ENCODE measurements at places on chromosomes 5 and 9.
A peak's percentile ranks its signal among the peaks of the same experiment; 100 is the strongest.

GRCh38 chr9:105670775-105671174, 8.5 kb downstream of the TAL2 start:
- no peak for DNase-seq

GRCh38 chr9:89278997-89279739, 31.8 kb upstream of the CKS2 start:
- DNase-seq, result peak; percentile 43

GRCh38 chr9:125594223-125594610, 112.8 kb downstream of the MAPKAP1 start:
- DNase-seq, result peak; percentile 46

DNA sequence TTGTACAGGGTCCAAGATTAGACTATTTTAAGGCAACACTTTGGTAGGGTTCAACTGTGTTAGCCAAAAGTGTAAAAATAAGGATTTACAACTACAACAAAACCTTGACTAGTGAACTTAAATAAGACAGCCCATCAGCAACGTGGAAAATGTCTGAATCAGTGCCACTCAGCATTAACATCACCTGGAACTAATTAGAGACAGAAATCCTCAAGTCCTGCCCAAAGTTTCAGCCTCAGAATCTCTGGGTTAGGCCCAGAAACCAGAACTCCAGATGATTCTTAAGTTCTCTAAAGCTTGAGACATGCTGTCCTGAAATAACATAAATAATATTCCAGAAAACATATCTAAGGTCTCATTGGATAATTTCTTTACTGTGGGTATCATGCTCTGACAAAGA, 118.6 kb downstream of the SEMA6A start:
- DNase-seq, result no peak

- no peak for DNase-seq
Measured at GRCh38 chr5:45604092-45604491, 92.1 kb downstream of the HCN1 start.

- no peak for DNase-seq
Measured at GRCh38 chr9:124758061-124758460, 13.1 kb downstream of the NR6A1 start.

GRCh38 chr5:109944461-109944860, 254.7 kb downstream of the MAN2A1 start:
- DNase-seq, result no peak

GRCh38 chr5:66307647-66308241, 163.6 kb downstream of the SREK1 start:
- peak; percentile 67 for DNase-seq

DNA sequence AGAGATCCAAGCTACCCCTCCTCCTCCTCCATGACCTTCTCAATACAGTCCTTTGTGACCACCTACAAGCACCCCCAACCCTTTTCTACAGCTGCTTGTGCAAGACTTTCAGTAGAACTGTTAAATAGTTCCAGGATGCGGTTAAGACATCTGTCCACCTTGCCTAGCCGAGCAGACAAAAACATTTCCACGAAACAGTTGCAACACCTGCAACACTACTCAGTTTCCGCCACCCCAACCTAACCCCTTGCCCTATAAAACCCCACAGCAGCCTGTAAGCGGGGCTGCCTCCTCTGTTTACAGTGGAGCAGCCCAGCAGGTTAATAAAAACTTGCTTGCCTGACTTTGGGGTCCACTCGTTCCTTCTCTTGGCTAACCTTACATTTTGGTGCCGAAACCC, 1803.5 kb upstream of the CDH6 start:
- no peak for DNase-seq

- DNase-seq, result no peak
Measured at GRCh38 chr5:77845324-77845646, 69.1 kb upstream of the TBCA start.

- peak; percentile 73 for DNase-seq
Measured at GRCh38 chr9:83598487-83598886, 24.5 kb upstream of the IDNK start.

DNA sequence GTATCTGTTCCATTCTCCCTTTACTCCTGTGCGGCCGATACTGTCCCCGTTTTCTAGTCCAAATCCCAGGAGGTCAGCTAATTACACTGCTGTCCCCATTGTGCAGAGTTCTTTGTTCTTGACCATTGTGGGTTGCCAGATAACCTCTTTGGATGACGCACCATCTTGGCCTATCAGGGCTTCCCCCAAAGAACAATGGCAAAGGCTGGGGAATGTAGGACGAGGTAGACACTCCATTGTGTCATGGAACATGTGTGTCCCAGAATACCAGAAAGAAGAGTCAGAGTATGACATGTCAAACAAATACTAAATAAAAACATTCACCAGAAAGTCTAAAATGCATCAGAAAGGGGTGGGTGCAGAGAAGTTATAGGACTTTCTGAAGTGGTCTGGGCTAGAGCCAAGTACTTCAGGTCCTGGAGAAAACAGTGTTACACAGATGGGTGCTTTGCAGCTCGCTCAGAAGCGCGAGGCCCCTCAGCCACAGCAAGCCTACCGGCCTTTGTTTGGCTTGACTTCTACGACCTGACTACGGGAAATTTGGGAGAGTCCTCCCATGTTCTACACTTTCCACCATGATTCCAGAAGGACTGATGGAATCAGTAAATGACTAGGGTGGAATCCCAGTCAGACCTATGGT, 83.2 kb upstream of the SSBP2 start:
- DNase-seq, result no peak

- DNase-seq, result no peak
Measured at GRCh38 chr5:16414861-16415260, 50.7 kb downstream of the ZNF622 start.

- DNase-seq, result no peak
Measured at GRCh38 chr5:116616876-116617275, 42.3 kb upstream of the SEMA6A start.

- DNase-seq, result no peak
Measured at GRCh38 chr5:17178373-17178675, 39.1 kb upstream of the BASP1 start.

- peak; percentile 23 for DNase-seq
Measured at GRCh38 chr5:172086194-172086975, 79.9 kb upstream of the FBXW11 start.

GRCh38 chr9:115733318-115734110, 420.1 kb upstream of the PAPPA start:
- DNase-seq, result no peak

- no peak for DNase-seq
Measured at GRCh38 chr5:83956386-83956785, 235.7 kb upstream of the HAPLN1 start.

GRCh38 chr5:178820001-178820400, 39.8 kb upstream of the ZNF354B start:
- DNase-seq, result no peak

- DNase-seq, result no peak
Measured at GRCh38 chr9:130089141-130089540, 35.4 kb downstream of the GPR107 start.

DNA sequence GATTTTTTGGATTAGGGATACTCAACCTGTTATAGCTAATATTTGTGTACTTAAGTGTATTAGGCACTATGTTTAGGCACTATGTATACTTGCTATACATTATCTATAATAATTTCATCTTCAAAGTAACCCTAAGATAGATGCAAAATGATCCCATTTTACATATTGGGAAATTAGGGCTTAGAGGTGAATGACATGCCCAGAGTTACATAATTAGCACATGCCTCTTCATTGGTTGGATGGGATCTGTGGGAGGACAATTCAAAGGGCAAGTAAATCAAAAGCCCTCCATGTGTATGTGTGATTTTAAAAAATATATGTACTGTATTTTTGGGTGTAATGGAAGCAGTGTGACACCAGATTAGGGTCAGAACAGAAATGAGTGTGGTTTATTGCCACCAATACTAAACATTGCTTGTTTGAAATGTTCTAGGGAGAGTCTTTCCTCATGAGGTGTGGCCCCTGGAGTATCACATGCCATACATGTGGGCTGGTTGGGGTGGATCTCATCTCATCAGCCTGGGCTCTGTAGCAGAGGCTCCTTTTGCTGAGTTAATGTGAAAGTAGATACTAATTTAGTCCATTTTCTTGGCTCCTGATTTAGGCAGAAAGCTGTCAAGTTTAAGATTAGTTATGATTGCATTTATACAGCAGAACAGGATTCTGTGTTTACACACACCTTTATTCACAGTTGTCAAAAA, 5.5 kb downstream of the C9orf85 start:
- peak; percentile 25 for DNase-seq

DNA sequence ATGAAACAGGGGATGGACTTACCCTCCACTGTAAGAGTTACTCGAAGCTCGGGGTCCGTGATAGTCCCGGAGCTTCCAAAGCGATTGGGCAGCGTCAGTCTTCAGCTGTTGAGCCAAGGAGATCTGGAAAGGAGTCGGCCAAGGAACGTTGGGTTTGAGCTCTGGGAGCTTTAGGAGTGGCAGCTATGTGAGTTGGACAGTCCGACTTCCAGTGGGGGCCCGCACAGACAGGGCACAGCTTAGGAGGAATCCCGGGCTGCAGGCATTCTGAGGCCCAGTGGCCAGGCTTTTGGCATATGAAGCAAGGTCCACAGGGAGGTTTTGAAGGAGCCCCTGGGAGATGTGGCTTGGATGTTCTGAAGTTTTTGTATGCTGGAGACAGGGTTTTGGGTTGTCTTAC, 72.7 kb downstream of the PHAX start:
- no peak for DNase-seq

- DNase-seq, result no peak
Measured at GRCh38 chr9:109451311-109452025, 46.6 kb downstream of the PTPN3 start.

DNA sequence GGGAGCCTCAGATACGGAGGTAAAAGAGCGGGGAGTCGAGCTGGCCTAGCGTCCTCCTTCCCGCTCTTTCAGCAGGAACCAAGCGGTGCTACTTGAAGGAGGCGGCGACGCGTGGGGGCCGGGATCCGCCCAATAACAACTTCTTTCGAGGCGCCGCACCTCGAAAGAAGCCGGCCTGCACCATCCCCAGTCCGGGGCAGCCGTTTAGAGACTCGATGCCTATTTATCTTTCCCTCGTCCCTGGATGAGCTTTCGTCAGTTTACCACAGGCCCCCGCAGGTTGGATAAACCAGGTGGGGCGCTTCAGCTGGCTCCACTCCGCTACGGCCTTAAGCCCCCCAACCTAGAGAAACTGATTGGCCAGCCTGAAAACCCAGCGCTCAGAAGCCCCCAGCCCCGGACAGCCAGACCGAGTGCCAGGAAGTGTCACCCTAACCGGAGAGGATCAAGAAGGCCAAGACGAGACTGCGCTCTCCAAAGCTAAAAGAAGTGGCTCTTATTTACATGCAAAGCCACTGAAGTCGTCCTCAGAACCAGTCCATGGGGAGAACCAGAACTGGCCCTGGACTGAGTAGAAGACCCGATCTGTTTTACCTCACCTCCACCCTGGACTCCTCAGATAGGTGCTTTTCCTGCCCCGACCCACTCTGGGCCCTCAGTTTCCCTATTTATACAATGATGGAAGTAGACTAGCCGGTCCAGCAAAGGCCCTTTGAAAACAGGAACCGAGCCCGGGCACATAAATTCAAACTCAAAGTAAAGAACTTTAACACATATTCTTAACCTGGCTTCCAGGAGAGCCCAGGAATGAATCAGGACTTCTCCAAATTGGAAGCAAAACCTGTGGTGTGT, 1.4 kb downstream of the HAND1 start:
- no peak for DNase-seq

DNA sequence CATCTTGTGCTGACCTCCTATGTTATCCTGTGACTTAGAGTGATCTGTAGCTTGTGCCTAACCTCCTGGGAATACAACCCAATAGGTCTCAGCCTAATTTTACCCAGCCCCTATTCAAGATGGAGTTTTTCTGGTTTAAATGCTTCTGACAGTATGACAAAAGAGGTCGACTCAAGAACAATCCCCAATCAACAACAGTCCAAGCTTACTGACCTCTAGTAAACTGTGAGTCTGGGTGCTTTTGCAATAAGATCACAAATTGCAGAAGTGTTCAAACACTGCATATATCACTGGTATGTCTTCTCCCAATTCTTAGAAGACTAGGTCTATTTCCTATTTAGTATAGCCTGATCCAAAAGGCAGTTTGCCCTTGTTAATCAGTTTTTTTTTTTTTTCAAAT, 323.5 kb upstream of the PTGER4 start:
- DNase-seq, result no peak

DNA sequence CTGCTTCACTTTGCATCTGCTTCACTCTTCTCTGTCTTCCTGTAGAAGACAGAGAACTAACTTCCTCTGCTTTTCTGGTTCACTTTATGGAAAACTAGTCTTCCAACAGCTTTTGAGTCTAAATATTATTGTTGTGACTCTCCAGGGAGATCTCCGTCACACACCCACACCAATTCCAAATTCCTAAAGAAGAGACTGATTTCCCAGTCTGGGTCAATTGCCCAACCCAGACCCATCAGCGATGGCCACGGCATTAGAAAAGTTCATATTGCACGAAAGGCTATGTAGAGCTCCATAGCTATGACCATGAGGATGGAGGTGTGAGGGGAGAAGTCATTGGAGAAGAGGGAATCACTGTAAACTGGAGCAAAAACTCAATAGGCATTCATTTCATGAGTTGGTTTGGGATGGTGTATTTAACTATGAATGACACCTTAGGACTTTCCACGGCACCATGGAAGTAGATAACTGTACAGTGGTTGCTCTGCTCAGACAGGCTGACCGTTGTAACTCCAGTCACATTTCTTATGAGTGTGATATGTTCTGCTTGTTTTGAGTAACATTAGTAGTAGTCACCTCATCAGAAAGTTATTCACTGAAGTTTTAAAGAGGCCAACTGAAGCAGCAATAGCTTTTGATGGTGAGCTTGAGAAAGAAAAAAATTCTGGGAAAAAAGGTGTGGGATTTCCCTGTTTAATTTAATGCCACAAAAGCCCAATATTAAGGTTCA, 78.1 kb upstream of the MAMDC2 start:
- DNase-seq, result no peak

DNA sequence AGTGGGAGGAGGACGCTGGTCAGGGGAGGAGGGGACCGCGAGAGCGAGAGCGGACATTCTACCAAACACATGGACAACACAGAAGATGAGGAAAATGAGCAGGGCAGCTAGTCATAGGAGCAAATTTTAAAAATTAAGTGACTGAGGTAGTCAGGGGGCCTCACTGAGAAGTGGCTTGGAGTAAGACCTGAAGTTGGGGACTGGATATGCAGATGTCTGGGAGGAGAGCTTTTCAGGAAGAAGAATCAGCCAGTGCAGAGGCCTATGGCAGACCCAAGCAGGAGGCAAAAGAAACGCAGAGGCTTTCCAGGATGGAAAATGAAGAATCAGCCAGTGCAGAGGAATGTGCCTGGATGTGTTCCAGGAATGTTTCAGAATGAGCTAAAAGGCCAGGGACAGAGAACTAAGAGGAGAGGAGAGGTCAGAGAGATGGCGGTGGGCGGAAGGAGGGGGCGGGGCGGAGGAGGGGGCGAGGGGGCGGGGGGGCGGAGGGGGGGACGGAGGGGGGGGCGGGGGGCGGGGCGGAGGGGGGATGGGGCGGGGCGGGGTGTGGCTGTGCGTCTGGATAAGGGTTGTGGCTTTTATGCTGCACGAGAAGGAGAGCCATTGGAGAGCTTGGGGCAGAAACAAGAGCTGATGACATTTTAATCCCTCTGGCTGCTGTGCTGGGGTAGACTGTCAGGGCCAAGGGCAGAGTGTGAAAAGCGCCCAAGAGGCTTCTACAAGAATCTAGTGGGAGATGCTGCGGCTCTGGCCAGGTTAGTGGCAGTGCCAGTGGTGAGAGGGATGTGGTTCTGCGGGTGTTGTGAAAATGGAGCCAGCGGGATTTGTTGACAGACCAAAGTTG, 129.6 kb downstream of the KCNIP1 start:
- peak; percentile 27 for DNase-seq
